Inflammatory macrophage treated with lipopolysaccharide for 4 hours (primary cell): ENCODE measurements at places on chromosomes 11 and 22.

DNA sequence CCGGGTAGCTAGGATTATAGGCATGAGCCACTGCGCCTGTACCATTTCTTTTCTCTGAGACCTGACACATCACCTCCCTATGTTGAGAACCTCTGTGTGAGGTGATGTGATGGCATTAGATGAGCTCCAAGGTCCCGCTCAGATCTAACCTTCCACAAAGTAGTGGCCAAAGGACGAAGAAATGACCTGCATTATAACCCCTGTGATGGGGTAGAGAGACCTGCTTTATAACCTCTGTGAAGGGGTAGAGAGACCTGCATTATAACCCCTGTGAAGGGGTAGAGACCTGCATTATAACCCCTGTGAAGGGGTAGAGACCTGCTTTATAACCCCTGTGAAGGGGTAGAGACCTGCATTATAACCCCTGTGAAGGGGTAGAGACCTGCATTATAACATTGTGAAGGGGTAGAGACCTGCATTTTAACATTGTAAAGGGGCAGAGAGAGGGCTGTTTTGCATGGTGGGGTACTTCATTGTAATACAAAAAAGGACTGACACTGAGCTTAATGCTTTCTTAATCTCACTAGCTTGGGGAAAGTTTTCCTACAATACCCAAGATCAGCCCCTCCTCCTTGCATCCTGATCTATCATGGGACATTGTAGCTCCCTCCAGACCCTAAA is 8.5 kb downstream of the MIEF1 start:
- no peak for DNase-seq

DNA sequence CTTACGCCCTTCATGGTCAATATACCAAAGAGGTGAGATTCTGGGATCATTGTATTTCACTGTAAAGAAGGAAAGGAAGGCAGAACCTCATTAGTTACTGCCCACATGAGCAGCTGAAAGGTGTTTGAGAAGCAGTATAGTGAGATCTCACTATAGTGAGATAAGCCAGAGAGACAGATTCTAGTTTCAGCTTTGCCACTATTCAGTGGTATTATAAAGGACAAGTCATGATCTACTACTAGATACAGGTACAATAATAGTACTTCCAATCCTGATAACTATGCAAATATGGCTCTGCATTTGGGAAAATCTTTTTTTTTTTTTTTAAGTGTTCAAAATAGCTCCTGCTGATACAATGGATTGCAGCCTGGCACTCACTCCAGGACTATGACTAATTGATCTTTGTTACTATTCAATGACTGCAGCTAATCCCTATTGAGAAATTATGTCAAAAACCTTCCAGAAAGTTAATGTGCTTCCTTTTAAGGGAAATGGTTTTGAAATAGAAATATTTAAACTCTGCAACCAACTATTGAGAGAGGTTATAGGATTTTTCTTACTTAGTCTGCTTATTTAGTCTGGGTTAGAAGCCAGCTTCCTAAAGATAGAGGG is 8.3 kb upstream of the DLAT start:
- peak; percentile 12 for DNase-seq

- no peak for DNase-seq
These were observed 13.7 kb downstream of the MFNG start for GRCh38 chr22:37472418-37473006.

DNA sequence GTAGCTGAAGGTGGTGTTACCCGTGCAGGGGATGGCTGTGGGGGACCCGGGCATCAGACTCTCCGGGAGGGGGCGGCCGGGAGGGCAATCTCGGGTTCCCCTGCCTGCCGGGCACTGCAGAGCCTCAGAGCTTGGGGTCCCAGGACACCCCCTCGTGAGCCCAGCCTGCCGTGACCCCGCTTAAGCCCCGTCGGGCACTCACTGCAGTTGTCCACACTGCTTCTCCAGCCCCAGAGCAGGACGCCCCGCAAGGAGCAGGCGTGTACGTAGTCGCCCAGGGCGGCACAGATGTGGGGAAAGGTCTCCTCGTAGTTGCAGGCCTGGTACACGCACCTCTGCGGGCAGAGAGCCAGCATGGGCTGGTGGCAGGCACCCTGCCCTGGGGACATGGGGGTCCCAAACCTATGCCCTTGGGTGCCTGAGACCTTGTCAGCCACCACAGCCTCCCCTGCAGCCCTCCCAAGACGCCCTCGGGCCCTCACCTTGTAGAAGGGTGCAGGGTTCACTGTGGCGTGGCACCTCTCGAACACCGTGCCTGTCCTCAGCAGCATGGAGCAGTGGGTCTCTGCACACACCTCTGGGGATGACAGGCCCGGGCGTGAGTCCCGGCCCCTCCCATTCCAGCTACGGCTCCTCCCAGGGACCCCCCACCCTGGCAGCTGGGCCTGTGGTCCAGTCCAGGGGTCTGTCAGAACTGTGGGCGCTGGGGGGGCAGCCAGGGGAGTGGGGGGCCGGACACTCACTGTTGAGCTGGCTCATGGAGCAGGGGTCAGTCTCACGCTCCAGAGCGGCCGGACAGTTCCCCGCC is 8.8 kb downstream of the MUC6 start:
- no peak for DNase-seq

DNA sequence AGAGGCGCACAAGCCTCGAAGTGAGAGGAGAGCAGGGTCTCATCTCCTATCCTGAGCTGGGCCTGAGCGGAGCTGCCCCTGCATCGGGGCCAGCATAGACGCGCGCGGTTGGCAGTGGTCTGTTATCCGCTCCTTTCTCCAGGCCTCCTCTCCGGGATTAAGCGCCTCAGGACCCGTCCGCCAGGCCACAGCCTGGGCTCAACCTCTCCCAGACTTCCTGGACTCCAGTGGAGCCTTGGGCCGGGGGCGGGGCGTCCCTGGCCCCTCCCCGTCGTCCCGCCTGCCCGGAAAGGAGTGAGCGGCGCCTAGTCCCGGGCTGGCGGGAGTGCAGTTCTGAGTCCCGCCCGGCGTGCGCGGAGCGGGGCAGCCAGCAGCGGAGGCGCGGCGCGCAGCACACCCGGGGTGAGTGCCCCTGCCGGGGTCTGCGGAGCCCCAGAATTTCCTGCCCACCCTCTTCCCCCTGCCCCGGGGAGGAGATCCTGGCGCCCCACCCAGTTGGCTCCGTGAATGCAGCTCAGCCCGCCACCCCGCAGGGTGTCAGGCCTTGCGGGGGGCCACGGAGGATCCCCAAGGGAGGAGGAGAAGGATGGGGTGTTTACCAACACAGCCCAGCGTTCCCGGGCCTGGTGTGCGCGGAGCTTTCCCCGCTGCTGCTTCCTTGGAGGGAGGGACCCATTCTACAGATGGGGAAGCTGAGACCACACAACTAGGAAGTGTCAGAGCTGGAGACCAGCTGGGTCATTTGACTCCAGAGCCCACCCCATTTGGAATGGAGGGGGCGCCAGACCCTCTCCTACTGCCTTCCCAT is at the start of gene TCIRG1:
Gene TCIRG1 (plus strand): TSS at position 308 of the 808 bp plus-strand sequence. CDS start 2,247 bp downstream, outside the sequence.
- DNase-seq, result peak; percentile 89

- DNase-seq, result no peak
These were observed 1394.0 kb downstream of the BRD1 start for GRCh38 chr22:48433647-48434046.

DNA sequence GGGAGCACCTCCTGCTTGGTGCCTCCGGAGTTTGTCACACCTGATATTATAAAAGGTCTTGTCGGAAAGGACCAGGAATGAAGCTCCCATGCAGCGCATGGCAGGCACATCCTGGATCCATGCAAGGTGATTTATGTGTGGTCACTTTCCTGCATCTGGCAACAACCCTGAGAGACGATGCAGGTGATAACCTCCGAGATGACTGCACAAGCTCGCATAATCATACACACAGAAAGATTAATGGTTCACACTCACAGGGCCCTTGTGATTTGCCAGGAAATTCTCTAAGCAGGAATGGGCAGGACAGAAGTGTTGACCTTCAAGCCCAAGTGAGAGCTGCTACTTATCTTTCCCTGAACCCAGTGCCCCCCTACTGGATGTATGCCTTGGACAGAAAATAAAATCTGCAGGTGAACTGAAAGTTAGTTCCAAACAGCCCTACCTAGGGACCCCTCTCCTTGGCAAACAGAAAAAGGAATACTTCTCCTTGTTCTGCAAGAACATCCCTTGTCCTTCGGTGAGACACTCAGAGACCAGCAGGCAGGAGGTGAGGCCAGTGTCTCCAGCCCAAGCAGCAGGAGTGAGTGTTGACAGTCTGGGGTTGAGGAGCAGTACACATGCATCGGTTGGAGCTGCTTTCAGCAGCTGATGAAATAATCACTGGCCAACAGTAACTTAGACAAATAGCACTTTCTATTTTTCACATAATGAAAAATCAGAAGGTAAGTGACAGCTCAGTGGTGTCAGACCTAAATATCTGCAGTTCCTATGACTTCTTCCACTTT is 619.4 kb upstream of the B3GAT1 start:
- no peak for DNase-seq

DNA sequence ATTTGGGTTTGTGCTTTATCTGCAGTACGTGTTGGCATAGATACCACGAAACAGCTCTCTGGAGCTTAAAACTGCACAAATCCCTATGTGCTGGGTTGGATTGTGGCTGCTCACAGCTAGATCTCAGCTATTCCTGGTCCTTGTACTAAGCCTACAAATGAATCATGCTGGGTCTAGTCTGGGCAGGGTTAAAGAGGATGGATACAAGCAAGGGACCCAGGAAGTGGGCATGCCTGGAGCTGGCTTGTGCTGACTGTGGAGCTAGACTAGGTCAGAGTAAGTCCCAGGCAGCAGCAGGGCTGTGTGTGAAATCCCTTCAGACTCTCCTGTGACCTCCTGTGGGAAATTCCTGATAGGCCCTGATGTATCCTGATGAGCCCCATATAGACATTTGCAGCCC is 3.9 kb upstream of the E2F8 start:
- DNase-seq, result no peak

DNA sequence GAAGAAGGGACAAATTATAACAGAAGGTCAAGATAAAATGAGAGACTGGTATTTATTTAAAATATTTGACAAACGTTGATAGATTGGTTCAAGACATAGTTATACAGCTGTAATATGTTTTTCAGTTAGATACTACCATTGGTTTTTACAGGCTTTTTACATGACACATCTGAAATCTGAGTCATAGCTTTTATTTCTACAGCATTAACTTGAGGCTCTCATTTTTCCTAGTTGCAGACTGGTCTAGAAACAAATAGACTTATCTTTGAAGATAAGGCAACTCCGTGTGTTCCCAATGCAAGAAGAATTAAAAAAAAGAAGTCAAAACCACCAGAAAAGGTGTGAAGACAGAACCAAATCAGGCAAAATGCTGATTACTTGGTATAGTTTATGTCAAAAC is 31.3 kb downstream of the CEP57 start:
- no peak for DNase-seq

- peak; percentile 97 for DNase-seq
These were observed 8.2 kb upstream of the TBC1D22A start for GRCh38 chr22:46754110-46754799.

- no peak for DNase-seq
These were observed 48.7 kb upstream of the ZBED5 start for GRCh38 chr11:10906521-10906920.

GRCh38 chr11:34403431-34403830 is 35.3 kb upstream of the CAT start:
- no peak for DNase-seq

DNA sequence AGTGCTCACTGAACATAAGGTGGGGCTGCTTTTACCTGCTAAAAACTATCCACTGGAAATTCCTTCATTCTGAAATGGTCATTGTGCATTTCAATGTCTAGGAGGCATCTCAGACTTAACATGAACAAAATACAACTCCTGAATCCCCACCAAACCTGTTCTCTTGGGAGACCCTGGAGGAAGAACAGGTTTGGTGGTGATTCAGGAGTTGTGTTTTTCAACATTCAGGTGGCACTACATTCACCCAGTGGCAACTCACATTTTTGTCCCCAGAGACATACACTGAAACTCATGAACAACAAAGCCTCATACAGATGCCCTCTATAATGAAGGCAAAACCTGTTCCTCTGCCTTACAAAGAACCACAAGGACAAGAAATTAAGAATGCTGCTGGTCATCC is 64.3 kb upstream of the CYP2D6 start:
- no peak for DNase-seq

GRCh38 chr22:50526834-50527801 is 1.7 kb upstream of the SCO2 start:
- DNase-seq, result peak; percentile 66

DNA sequence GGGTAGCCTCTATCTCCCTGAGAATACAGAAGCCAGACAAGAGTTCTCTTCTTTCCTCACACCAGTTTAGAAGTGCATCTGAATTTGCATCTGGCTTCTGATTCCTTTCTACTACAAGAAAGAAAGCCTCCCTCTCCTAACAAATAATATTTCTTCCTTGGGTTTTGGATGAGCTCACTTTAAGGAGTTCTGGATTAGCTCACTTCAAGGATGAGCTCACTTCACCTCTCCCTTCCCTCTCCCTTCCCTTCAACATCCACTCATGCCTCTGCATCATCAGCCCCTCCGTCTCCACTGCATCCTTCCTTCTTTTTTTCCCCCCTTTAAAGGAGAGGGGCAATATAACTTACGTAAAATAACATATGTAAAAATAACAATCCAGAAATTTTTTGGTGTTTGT is 1.6 kb upstream of the MTNR1B start:
- DNase-seq, result no peak

- peak; percentile 8 for DNase-seq
These were observed 103.7 kb downstream of the LRRC32 start for GRCh38 chr11:76566811-76567210.

GRCh38 chr22:44026630-44027511 is 2.8 kb downstream of the PARVB start:
- DNase-seq, result peak; percentile 98

DNA sequence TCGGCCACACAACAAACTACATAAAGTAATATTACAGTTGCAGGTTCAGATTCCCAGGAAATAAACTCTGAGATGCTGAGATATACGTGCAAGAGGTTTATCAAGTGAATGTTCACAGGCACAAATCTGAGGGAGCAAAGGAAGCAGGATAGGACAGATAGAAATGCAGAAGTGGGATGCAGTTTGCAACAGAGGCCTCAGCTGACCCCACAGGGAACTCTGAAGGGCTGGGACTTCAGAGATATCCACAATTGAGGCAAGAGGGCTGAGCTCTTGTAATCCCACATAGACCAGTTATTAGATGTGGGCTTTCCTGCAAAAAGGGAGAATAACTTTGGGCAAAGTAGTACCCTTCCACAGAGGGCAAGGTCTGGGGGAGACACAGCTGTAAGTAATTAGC is 25.4 kb upstream of the ARHGAP20 start:
- peak; percentile 22 for DNase-seq

- no peak for DNase-seq
These were observed 383 bp upstream of the TMEM223 start for GRCh38 chr11:62792202-62792575.

GRCh38 chr11:93329936-93330445 is 551 bp upstream of the DEUP1 start:
- no peak for DNase-seq

- no peak for DNase-seq
These were observed 19.5 kb downstream of the TXN2 start for GRCh38 chr22:36461665-36462649.

- DNase-seq, result no peak
These were observed 137.7 kb upstream of the DDI1 start for GRCh38 chr11:103898577-103899336.
